NCI-H1092 (cell line): ENCODE measurements at places on chromosomes 12 and 14.

- no peak for DNase-seq
Measured at GRCh38 chr12:122842505-122843405, 7.5 kb downstream of the HIP1R start.

DNA sequence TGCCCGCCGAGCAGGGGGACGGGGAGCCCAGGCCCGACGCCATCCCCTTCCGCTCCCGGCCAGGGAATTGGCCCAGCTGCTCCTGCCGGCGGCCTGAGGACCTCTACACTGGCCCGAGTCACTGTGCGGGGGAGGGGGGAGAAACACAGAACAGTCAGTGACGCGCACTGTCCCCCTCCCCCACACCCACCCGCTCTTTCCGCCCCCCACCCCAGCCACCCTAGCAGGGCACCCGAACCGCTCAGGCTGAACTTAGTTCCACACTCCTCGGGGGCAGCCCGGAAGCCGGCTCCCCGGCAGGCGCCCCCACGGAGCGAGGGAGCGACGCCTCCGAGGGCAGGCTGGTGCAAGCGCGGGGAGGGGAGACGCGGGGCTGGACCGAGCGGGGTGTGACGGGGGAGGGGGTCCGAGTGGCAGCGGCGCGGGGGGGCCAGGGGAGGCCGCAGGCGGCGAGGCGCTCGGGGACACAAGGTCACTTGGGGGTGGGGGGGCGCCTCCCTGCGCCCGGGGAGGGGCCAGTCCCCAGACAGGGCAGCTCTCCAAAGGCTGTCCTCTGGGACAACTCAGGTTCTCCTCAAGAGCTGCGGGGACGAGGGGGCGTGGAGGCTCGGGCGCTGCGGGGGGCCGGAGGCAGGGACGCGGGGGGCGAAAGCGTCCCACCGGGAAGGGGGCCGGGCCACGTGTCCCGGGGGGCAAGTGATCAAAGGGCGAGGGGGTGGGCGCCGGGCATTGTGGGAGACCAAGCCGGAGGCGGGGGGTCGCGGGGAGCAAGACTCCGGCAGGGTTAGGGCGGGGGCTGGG is 648 bp downstream of the CHD4 start:
- DNase-seq: no peak

- DNase-seq: no peak
Measured at GRCh38 chr14:65373016-65373670, 39.4 kb upstream of the FUT8 start.

- DNase-seq: no peak
Measured at GRCh38 chr12:11209113-11209512, 22.4 kb upstream of the TAS2R42 start.

DNA sequence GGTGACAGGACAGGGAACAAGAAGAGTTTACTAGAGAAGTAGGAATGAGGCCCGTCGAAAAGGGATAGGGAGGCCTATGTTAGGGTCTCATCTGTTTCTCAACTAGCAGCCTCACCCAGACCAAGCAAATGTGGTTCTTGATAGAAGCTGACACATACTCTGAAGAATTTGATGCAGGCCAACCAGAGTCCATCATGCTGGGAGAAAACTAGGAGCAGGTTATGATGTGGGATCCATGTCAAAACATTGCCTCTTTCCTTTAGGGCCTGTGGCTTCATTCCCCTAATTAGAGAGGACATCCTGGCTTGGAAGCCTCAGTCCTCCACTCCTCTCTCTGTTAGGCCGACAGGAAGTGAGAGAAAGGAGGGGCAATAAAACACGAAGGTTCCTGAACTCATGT is 122.8 kb downstream of the NTF3 start:
- DNase-seq: no peak

GRCh38 chr12:27498149-27498548 is 25.9 kb upstream of the PPFIBP1 start:
- DNase-seq: no peak
